Stimulated activated CD8-positive, alpha-beta memory T cell treated with anti-CD3 and anti-CD28 coated beads, Interleukin-15, amount 100 ng/mL, for 24 hours (primary cell): ENCODE measurements at places on chromosomes 5 and 9.
A peak's percentile ranks its signal among the peaks of the same experiment; 100 is the strongest.

DNA sequence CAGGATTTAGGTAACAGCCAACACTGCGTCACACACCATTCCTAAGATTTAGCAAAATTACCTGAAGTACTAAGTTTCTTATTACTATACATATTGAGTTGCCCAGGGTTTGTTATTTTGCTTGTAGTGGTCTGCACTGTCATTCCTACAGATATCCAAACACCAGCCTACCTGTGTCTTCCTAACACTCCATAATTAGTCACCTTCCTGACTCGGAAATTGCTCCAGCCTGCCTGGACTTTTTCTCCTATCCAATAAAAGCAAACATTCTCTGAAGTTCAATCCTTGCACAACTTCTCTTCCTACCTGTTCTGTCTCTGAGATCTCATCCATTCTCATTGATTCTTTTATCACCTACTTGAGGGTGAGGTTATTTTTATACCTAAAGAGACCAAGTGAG, 243.9 kb downstream of the NR2F1-AS1 start:
- DNase-seq = no peak

DNA sequence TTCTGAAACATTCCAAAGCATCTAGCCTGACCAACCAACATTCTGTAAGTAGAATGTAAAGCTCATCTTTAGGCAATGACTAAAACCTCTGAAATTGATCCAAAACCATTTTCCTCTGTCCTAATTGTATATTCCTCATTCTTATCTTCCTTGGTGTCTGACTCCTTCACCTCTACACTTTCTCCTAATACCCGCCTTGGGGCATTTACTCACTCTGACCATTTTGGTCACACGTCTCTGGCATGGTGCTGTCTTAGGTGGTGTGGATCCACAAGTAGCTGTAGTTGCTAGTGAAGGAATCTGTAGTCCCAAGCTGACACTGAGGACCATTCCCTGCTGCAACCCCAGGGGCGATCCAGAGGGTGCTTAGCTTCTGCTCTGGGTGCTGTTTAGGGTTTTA, 40.8 kb upstream of the LMNB1 start:
- DNase-seq = no peak

DNA sequence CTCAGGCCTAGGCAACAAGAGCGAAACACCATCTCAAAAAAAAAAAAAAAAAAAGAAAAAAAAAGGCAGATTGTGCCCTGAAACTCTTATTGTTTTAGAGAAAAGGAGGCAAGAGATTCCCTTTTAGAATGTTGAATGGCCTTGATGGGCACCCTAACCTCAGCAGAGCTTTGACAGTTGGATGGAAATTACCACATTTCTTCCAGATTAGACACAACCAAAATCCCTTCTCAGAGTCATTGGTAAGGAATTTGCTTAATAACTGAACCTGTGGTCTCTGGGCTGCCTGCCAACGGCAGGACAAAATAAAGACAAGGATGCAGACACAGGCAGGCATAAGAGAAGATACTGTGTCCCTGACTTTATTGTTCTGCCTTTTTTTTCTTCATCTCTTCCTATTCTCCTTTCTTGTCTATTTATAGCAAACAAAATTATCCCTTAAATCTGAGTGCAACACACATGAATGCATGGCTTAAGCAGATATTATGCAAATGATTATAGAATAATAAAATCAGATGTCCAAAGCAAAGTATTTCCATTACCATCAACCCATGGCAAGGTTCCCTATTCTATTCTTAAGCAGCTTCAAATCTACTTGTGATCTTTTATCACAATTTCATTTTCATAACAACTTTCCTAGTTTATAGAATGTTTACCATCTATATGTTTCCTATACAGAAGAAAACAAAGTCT, 37.3 kb upstream of the TRIO start:
- no peak for DNase-seq

- no peak for DNase-seq
Measured at GRCh38 chr9:126507318-126508109, 106.2 kb upstream of the LMX1B start.

DNA sequence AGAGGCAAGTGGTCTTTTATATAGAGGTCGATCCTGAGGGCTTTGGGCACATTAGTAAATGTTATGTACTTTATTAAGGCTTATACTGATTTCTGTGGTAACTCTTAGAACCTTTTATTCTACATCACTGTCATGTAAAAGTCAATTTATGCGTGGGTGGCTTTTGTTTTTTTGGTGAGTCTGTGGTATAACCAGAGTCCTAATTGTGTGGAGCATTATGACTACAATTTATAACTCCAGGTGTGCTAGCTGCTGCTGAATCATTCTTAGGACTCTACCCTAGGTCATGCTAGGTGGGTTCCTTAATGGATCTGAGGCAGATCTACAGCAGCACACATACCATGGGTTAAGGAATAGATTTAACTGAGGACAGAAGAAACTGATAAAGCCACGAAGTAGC, 33.9 kb upstream of the KCNN2 start:
- DNase-seq = no peak

GRCh38 chr5:108521841-108522506, 140.1 kb upstream of the FBXL17 start:
- DNase-seq = no peak

DNA sequence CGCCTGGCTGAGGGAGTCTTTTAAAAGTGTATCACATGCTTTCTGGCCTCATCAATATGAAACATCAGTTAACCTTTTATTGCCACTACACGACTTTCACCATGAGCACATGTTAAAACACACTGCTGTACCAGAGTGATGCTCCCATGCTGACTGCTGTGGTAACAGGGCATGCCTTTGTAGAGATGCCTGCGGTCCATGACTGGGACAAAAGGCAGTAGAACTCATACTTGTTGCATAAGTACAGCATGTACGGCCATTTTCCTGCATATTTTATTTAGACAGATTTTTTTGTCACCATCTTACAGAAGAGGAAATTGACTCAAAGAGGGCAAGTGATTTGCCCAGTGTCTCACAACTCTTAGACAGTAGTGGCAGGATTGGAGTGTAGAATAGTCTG, 105.7 kb upstream of the ADAMTSL1 start:
- DNase-seq = no peak

GRCh38 chr5:127976991-127977717, 106.4 kb upstream of the SLC12A2 start:
- no peak for DNase-seq

DNA sequence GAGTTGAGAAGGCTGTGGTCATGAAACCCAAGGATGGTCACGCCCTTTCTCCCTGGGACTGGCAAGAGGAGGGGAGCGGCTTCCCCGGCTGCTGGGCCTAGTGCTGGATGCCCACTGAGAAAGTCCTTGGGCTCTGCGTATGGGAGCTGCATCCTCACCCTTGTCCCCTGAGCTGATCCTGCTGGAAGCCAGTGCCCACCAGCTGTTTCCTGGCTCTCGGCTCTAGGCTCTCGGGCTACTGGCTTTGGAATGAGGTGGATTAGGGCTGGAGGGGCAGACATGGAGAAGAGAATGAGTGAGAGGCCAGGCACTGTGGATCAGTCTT, 149.3 kb upstream of the PPP1R26 start:
- DNase-seq = no peak

DNA sequence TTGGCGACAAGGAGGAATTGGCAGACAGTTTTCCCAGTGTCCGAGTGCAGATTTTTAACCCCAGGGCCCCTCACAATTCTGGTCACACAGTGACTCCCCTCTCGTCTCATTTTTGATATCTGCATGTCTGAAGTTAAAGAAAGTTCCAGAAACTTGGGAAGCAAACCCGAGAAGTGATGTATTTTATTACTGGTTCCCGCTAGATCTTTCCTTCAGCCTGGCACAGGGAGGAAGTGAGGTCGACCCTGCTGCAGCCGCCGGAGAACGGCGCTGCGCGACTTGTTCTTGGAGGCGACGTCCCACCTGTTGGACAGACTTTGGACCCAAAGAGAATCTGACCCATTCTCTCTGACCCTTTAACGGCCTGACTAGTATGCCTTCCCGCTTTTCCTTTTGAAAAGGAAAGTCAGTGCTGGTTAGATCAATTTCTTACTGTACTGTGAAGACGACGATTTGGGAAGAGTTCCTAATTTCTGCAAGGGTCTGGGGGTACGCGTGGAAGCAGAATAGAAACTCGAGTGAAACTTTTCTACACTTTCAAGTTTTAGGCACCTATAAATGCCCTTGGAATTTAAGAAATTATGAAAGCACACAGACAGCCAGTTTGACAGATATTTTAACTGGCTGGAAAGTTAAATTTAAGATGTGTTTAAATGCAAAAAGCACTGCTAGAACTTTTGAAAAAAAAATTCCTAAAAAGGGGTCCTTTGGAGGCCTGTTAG, 744 bp downstream of the OTULIN start:
- no peak for DNase-seq

- DNase-seq = no peak
Measured at GRCh38 chr5:104755806-104756205, 1193.2 kb upstream of the NUDT12 start.

GRCh38 chr5:100496296-100496695, 38.9 kb upstream of the FAM174A start:
- no peak for DNase-seq

GRCh38 chr5:75668977-75669689, 48.1 kb downstream of the POC5 start:
- DNase-seq = peak; percentile 14

DNA sequence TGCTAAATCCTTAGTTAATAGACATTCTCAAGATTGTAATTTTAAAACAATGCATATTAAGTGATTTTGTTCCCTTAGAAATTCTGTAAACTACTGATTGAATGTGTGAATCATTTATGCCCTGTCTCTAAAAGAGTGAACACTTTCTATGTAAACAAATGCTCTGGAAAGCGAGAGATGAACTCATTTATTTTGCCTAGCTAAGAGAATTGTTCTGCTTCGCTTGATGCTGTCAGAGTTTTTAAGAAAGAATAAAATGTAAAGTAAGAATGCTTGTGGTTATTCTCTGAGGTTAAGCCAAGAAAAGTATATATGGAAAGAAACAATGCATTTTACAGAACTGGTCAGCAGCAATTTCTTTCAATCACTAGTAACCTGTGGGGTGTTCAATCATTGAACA, 347.4 kb upstream of the NUDT12 start:
- DNase-seq = no peak

GRCh38 chr5:172777881-172778814, 7.2 kb upstream of the DUSP1 start:
- DNase-seq = no peak

DNA sequence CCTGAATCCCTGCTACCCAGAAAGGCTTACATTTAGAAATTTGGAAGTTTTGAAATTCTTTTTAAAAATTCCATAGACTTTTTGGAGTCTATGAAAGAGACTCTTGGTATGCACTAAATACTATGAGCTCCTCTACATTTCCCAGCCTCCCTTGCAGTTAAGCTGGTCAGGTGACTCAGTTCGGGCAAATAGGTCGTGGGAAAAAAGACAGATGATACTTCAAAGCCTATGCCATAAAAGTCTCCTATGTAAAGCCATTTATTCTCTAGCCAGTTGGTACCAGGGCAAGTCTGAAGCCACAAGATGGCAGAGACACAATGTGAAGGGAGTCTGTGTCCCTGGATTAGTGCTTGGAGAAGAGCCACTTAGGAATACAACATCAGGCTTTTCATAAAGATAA, 101.8 kb downstream of the BOD1 start:
- no peak for DNase-seq

- no peak for DNase-seq
Measured at GRCh38 chr9:90770182-90770738, 31.4 kb upstream of the SYK start.

DNA sequence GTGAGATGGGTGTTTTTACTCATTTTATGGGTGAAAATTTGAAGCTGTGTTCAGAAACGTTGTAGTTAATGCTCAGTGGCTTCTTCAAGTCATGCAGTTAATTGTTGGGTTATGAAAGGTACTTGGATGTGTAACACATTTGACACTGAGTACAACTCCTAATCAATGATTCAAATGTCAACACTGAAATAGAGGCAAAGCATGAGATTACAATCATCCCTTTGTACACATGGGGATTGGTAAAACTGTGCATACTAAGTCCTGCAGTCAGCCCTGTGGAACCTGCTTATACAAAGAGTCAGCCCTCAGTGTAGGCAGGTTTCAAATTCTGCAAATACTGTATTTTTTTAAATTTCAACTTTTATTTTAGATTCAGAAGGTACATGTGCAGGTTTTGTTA, 3.3 kb downstream of the ABLIM3 start:
- DNase-seq = no peak

GRCh38 chr9:73216100-73216499, 64.4 kb downstream of the ANXA1 start:
- no peak for DNase-seq

- no peak for DNase-seq
Measured at GRCh38 chr9:86488794-86489193, 134.6 kb upstream of the TUT7 start.

- no peak for DNase-seq
Measured at GRCh38 chr9:108579757-108580439, 275.9 kb downstream of the ACTL7B start.

DNA sequence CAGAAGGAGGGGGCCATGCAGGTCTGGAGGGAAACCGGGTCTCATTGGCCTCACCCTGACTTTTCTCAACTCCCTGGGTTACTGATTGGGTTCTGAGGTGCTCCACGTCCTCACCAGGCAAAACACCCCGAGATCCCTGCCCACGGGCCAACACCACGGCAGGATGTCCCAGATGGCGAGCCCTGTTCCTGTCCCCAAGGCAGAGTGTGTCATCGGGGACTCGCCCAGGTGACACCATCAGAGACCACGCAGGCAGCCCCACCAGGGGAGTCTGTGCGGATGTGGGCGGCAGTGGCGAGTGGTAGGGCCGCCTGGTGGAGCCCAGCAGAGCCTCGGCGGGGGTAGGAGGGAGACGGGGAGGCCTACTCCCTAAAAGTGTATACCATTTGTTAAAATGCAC, 59.0 kb upstream of the UBAC1 start:
- DNase-seq = no peak

- no peak for DNase-seq
Measured at GRCh38 chr5:172733131-172733973, 37.6 kb downstream of the DUSP1 start.

- DNase-seq = no peak
Measured at GRCh38 chr5:147169901-147170300, 64.9 kb upstream of the STK32A start.

- DNase-seq = no peak
Measured at GRCh38 chr5:43309637-43310036, 3.6 kb downstream of the HMGCS1 start.

- no peak for DNase-seq
Measured at GRCh38 chr5:107275333-107275732, 395.4 kb downstream of the EFNA5 start.

DNA sequence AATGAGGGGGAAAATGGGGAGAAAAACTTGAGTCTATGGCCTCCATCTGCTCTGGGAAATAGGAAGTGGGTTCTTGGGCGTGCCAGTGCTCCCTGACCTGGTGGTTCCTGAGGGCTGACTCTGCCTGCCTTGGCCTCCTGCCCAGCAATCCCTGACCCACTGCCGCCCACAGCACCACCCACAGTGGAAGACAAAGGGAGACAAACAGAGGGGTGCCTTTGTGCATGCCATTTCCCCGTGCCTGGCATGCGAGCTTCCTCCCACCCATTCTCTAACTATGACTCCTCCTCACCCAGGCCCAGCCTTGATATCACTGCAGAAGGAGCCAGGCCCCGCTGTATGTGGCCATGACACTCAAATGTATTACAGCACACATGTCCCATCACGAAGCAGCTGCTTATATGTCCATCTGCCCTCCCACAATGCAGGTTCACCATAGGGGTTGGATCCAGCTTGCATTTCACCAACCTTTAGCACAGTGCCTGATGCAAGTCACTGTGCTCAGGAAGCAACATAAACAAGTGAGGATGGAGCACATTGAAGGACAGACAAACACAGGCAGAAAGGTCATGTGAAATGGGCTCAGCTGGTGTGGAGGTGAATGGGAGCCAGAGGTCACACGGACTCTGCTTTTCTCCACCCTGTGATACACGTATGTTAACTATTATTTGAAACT, 84.4 kb downstream of the ADRB2 start:
- DNase-seq = no peak

GRCh38 chr9:68672215-68672614, 32.8 kb upstream of the PIP5K1B start:
- DNase-seq = no peak
